ENCODE measurements at places on chromosomes 3 and 15. TPM values are rescaled to one million over a fixed set of nuclear protein-coding genes. Genes with fewer than 3 reads are reported as not detected.

Gene IQSEC1
- 28.0 TPM for total RNA-seq

Gene AVEN
- total RNA-seq: 15.0 TPM

Gene TGM4
- total RNA-seq: not detected

Gene SPINK8
- total RNA-seq: not detected

Gene GPR27
- 1.1 TPM for total RNA-seq

Gene SLC28A2
- not detected for total RNA-seq

Gene CCDC174
- 21.3 TPM for total RNA-seq

Gene ZMYND10
- total RNA-seq: not detected

Gene SMCO1
- total RNA-seq: not detected

Gene CCDC54
- total RNA-seq: not detected

Gene ATP6V1A
- 29.0 TPM for total RNA-seq

- no peak for DNase-seq
Observed at GRCh38 chr3:28308196-28308595, 40.3 kb upstream of the ZCWPW2 start.

DNA sequence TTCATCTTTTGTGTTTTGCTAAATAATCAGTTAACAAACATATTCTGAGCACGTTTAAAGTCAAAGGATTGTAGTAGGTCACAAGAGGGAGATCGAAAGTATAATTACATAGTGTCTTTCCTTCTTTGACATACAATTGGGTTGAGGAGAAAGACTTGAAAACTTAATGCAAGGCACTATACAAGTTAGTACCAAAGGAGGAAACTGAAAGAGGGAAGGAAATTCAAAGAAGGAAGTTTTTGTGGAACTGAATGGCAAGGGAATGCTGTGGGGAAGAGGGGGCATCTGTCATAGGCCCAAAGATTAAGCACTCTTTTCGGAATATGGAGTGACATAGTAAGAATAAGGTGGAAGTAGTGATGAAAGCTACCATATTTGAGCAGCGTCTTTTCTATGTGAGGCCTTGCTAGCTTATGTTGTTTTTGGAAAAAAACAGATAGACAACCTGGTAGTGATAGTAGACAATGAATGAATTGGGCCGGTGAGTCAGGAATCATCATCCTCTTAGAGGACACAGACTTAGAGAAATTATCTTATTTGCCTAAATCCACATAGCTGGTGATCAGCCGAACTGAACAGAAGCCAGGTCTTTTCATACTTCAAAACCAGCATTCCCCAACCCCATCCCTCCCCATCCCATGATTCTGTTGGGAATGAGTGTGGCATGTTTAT is 10.2 kb downstream of the MBNL1 start:
- H3K4me1 ChIP-seq: no peaks in the 10 kb centered on the region
- H3K27me3 ChIP-seq: no peaks in the 10 kb centered on the region
- no peaks in the 10 kb centered on the region for H3K36me3 ChIP-seq
- no peak for DNase-seq
- H3K4me3 ChIP-seq: no peak overlapping the region
- H3K27ac ChIP-seq: peak overlapping the region; percentile 98

GRCh38 chr3:111915905-111916304 is 56.8 kb downstream of the PHLDB2 start:
- peaks cover 21% of the 10 kb centered on the region for H3K36me3 ChIP-seq
- no peaks in the 10 kb centered on the region for H3K27me3 ChIP-seq
- peaks cover 58% of the 10 kb centered on the region for H3K4me1 ChIP-seq
- H3K4me3 ChIP-seq: no peak overlapping the region

DNA sequence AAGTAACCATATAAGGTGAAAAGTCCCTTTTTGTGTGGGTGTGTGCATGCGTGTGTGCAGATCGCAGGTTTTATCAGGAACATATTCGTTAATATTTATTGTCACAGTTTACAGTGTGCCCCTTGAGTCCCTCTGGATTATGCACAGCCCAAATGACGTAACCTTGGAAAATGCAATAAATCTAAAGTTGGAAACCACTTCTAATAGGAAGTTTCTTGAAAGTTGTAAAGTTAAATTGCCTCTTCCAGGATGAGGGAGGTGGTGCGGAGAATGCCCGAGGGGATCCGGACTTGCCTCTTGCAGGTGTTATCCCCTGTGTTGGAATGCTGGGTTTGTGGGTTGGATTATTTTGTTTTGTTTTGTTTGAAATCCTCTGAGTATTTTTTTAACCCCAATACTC is 143.3 kb downstream of the CMSS1 start:
- H3K4me3 ChIP-seq: no peak overlapping the region
- H3K27me3 ChIP-seq: no peaks in the 10 kb centered on the region
- no peak for DNase-seq
- peak overlapping the region; percentile 69 for H3K27ac ChIP-seq

DNA sequence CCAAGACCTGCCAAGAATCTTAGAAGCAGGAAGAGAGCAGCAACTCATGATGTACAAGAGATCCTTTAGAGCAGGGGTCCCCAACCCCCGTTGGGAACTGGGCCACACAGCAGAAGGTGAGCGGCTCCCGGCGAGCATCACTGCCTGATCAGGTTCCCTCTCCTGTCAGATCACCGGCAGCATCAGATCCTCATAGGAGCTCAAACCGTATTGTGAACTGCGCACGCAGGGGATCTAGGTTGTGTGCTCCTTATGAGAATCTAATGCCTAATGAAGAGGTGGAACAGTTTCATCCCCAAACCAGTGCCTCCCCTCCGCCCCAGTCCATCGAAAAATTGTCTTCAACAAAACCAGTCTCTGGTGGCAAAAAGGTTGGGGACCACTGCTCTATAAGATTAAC is 13.8 kb downstream of the SLC41A3 start:
- H3K4me1 ChIP-seq: no peaks in the 10 kb centered on the region
- no peak overlapping the region for H3K27ac ChIP-seq
- no peaks in the 10 kb centered on the region for H3K27me3 ChIP-seq
- no peak overlapping the region for H3K4me3 ChIP-seq

- no peaks in the 10 kb centered on the region for H3K4me1 ChIP-seq
- no peak for DNase-seq
- no peak overlapping the region for H3K27ac ChIP-seq
- no peaks in the 10 kb centered on the region for H3K36me3 ChIP-seq
- H3K27me3 ChIP-seq: peaks cover 12% of the 10 kb centered on the region
- H3K4me3 ChIP-seq: no peak overlapping the region
Observed at GRCh38 chr3:130093741-130094391, 12.2 kb downstream of the ALG1L2 start.

GRCh38 chr3:79824166-79824565 is 56.4 kb upstream of the ROBO1 start:
- H3K27me3 ChIP-seq: no peaks in the 10 kb centered on the region
- no peaks in the 10 kb centered on the region for H3K36me3 ChIP-seq
- DNase-seq: no peak
- no peak overlapping the region for H3K27ac ChIP-seq
- no peaks in the 10 kb centered on the region for H3K4me1 ChIP-seq
- no peak overlapping the region for H3K4me3 ChIP-seq

- H3K4me3 ChIP-seq: no peak overlapping the region
- no peak overlapping the region for H3K27ac ChIP-seq
- H3K27me3 ChIP-seq: no peaks in the 10 kb centered on the region
- peaks cover 9% of the 10 kb centered on the region for H3K4me1 ChIP-seq
Observed at GRCh38 chr3:191269289-191270085, 59.7 kb upstream of the CCDC50 start.

DNA sequence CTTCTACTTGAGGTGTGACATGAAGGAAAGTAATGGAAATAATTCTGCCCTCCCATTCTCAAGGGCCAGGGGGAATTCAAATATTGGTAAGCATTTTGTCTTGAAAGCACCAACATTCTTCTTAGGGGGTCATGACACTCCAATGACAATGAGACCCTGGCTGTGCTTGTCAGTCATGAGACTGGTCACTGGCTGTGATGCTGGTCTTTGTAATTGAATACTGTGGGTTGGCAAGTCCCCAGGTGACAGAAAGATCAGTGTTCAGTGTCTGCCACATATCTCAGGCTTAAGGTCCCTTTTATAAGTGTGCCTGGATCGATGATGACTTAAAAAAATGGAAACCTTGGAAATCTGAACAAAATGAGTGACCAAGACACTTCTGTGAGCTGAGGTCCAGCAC is 151.4 kb downstream of the SNRPN start:
- H3K4me3 ChIP-seq: no peak overlapping the region
- peaks cover 100% of the 10 kb centered on the region for H3K36me3 ChIP-seq
- DNase-seq: no peak
- no peaks in the 10 kb centered on the region for H3K27me3 ChIP-seq

DNA sequence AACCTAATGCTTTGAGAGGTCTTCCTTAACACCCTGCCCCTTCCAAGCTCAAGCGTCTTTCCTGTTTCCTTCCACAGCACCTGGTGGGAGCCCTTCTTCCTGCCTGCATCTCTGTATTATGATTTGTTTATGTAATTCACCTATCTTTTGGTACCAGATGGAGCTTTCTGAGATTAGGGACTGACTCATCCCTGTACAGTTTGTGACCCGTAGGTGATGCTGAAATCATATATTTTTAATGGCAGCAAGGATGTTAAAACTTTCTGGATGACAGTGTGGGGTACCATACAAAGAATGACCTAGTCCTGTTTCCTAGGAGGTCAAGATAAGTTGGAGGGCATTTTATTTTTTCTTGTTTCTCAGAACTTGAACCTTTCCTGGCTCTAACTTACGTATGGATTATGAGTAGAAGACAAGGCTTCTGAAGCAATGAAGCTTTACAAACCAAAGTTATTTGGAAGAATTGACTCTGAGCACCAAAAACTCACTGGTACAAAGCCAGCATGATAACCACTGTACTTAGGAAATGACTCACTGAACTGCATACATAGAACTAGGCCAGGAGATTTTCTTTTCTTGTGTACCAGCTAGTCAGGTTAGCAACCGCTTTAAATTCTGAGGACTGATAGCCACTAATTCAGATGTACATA is 46.6 kb downstream of the HHLA2 start:
- no peaks in the 10 kb centered on the region for H3K36me3 ChIP-seq
- H3K4me3 ChIP-seq: no peak overlapping the region
- no peaks in the 10 kb centered on the region for H3K4me1 ChIP-seq
- DNase-seq: no peak
- H3K27me3 ChIP-seq: no peaks in the 10 kb centered on the region
- no peak overlapping the region for H3K27ac ChIP-seq

GRCh38 chr3:150763841-150764483 is 993 bp upstream of the SIAH2 start:
- peak; percentile 87 for DNase-seq
- H3K27ac ChIP-seq: peak overlapping the region; percentile 99
- H3K36me3 ChIP-seq: no peaks in the 10 kb centered on the region
- peaks cover 32% of the 10 kb centered on the region for H3K4me1 ChIP-seq
- no peaks in the 10 kb centered on the region for H3K27me3 ChIP-seq

- DNase-seq: no peak
- H3K4me1 ChIP-seq: no peaks in the 10 kb centered on the region
- no peak overlapping the region for H3K4me3 ChIP-seq
- H3K36me3 ChIP-seq: no peaks in the 10 kb centered on the region
- H3K27me3 ChIP-seq: no peaks in the 10 kb centered on the region
Observed at GRCh38 chr15:55461447-55461846, 46.6 kb downstream of the DNAAF4 start.

DNA sequence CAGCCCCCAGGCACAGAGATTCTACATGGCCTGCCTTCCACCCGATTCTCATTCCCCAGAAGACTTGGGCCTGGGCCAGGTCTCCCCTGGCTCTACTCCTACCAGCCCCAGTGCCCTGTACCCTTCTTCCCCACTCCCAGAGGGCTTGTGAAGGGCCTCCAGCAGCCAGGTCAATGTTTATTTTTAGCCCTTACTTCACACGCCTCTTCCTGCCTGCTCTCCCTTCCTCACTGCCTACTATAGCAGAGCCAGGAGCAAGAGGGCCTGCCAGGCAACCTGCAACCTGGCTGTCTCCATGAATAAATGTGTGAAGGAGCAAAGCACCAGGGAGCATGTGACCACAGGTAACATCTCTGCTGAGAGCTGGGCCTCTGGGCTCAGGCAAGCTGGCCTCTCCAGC is 26.4 kb upstream of the APEH start:
- no peak overlapping the region for H3K27ac ChIP-seq
- H3K4me1 ChIP-seq: no peaks in the 10 kb centered on the region
- no peak overlapping the region for H3K4me3 ChIP-seq
- H3K36me3 ChIP-seq: no peaks in the 10 kb centered on the region
- DNase-seq: no peak
